ENCODE measurements at places on chromosomes 2 and 18.

- no peak for DNase-seq
These were observed 30.3 kb upstream of the SLC30A6 start for GRCh38 chr2:32135409-32135808.

DNA sequence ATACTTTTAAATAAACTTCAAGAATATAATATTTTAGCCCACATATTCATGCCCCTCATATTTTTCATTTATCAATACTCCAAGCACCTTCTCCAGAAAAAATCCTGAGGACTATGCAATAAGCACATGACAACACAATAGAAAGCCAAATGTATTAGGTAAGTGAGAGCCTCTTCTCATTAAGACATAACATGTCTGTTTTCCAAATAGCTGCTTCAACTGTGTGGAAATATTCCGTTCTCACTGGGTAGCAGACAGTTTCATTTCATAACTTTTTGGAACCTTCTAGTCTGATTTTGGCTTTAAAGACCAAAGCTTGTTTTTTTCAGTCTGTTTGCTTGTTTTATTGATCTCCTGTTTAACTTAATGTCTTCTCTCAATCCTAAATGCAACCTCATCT lies 137.8 kb downstream of the PIK3C3 start:
- DNase-seq = no peak

DNA sequence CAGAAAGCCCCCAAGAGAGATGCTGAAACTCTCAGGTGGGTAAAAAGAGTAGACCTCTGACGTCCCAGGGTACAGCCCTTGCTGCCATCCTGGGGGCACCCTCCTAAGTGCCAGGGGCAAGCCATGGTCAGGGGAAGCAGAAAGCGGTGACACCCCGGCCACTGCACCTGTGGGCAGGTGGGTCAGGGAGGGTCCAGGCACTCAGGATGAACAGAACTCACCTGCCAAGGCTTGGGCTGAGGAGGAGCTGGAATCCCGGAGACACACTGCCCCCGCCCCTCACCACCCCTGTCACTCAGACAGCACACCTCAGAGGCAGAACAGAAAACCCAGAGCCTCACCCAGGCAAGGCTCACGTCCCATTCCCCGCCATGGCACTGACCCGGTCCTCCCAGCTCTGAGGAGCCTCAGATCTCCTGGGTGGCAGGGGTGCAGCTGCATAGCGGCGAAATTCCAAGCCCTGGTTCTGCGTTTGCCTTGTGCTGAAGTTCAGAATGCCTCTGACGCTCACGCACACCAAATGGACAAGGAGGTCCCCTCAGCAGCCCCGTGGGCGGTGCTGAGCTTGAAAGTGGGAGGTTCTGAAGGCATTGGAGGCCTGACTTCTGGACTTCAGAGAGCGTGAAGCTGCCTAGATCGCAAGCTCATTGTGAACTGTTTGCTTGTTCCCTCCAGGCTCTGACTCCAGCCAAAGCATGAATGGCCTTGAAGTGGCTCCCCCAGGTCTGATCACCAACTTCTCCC lies 4.3 kb downstream of the GPR17 start:
- DNase-seq = no peak

- no peak for DNase-seq
These were observed 3.1 kb upstream of the EXOC6B start for GRCh38 chr2:72828840-72829507.

GRCh38 chr2:219522111-219523030 lies 8.1 kb downstream of the ASIC4 start:
- DNase-seq = no peak

GRCh38 chr2:64699712-64700111 lies 46.0 kb upstream of the SERTAD2 start:
- no peak for DNase-seq
